ENCODE measurements at places on chromosomes 6 and 20.

GRCh38 chr20:1267809-1268374 lies 1.8 kb downstream of the SNPH start:
- DNase-seq: no peak

- no peak for DNase-seq
Measured at GRCh38 chr20:19885939-19886660, 128.0 kb downstream of the RIN2 start.

GRCh38 chr6:14618759-14619418 lies 501.3 kb downstream of the CD83 start:
- DNase-seq: no peak

DNA sequence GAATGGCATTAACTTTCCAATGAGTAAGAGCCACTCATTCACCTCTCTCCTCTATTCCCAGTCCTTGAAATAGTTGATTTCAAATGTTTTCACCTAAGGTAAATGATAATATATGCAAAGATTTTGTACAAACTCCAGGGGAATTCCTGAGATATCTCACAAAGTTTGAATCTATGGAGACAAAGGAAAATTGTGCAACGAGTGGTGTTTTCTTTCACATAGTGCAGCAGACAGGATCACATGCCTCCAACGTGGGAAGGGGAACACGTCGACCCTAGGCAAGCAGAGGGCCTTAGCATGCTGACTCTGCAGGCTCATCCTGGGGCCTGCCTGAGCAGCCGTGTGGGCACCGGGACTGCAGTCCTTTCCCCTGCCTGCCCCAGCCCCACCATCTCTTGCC lies 195.6 kb upstream of the THBS2 start:
- DNase-seq: no peak

- DNase-seq: no peak
Measured at GRCh38 chr6:40392589-40392988, 194.6 kb downstream of the LRFN2 start.

DNA sequence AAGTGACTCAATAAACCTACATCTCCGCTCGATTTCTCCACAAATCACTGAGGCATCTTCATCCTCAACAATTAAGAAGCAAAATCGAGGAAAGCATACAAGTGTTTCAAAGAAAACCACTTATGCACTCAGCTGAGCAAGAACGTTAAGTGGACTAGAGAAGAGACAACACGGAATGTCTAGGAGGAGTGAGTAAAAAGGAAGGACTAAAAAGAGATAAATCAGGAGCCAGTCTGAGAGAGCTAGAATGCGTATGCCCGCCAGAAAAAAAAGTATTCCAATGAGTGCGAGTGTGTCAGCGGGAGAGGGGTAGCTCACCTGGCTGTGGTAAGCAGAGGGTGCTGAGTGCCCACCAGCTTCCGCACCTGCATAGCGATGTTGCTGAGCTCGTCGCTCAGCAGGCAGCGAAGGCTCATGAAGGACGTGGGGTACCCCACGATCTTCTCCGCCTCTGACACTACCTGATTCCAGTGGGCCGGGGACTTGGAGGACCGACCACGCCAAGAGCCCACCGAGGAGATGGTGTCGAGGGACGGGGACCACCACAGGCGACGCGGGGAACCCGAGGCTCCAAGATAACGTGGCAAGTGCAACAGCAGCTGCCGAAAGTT lies 587 bp downstream of the PDSS2 start:
- DNase-seq: peak; percentile 8

- no peak for DNase-seq
Measured at GRCh38 chr6:75219263-75219662, 13.4 kb upstream of the COL12A1 start.

DNA sequence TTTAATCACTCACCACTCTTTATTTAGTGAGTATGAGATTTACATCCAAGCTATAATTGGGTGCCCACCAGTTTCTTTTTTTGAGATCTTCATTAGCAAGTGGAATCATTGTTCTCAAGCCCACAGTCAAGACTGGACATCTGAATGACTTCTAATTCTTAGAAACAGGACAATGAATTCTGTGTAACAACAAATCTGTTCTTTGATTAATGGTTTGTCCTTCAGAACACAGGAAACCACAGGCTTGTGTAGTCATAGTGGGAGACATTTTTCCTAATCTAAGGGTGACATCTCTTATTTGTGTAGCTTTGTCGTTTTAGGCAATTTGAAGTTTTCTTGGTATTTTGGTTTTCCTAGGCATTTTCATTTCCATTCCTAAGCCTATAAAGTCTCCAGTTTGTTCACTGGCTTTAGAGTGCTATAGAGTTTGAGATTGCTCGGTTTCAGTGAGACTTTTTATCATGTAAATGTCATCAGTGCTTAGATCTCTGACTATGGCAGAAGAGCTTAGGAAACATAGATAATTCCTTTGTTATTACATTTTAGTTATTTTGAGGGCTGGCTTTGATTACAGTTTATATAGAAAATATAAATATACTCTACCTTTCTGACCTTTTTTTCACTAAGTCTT lies 903.9 kb upstream of the MAP3K7 start:
- DNase-seq: no peak

- DNase-seq: no peak
Measured at GRCh38 chr20:31449511-31450414, 9.3 kb downstream of the DEFB123 start.

DNA sequence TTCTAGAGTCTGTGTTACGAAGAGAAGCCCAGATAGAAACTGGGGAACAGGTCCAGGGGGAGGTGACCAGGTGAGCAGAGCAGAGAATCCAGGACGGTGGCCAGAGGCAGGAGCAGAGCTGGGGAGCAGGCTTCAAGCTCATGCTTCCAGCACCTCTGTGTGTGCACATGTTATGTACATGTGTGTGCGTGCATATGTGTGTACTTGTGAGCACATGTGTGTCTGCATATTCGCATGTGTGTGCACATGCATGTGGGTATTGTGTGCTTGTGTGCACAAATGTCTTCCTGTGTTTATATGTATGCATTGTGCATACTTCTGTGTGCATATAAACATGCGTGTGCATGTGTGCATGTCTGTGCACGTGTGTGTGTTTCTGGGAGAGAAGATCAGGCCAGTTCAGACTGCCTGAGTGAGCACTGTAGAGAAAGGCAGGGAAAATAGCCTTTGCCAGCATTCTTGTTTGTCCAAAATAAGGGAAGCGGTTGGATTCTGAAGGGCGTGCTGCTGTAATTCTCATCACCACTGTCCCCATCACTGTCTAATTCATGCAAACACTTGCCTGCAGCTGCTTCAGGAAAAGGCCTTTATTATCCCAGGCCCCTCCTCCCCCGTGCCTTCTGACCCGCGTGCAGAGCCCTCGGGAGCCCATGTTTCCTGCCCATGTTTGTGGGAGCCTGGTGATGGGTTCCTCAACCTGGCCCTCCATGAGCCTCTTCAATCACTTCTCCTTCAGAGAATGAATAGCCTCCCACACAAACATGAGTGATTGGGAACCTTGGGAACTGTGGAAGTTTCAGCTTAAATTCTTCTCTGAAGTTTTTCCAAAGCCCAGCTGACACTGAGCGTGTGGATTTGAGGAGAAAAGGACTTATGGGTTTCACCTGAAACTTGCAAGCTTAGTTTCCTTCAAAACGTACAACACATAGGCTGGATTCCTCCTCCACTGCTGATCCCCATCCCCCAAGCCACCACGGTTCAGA lies 161.7 kb upstream of the AFDN start:
- no peak for DNase-seq

- no peak for DNase-seq
Measured at GRCh38 chr6:53284901-53285300, 63.8 kb downstream of the ELOVL5 start.

DNA sequence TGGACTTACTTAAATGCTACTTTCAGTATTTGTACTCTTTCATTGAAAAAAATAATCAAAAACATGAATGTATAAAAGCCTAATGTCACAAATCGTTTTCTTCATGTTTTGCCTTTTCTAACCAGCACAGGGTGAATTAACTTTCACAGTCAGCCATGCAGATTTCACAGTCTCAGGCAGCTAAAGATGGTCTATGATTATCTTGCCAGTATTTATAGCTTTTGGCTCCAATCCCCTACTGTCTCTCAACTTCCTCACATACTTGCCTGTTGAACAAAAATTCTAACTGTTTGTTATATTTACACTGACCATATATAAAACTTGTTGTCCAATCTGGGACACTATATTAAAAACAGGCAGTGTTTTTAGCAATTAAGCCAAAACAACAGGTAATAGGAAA lies 358.2 kb downstream of the ARHGAP18 start:
- no peak for DNase-seq

DNA sequence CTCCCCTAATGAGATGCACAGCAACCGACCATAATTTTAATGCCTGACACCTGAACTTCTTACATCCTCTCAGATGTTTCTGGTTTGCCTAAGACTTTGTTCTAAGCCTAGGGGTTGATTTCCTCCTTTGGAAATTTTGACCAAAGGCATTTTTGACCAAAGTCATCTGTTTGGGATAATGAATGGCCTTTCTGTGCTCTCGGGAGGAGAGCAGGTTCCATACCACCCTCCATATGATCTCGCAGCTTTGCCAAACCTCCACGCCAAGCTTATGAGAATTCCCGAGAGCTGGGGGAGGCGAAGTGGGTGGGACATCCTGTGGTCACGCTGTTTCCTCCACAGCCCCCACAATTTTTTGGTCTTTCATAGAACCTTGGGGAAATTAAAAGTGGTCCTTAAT lies 91.7 kb downstream of the SCML4 start:
- no peak for DNase-seq

DNA sequence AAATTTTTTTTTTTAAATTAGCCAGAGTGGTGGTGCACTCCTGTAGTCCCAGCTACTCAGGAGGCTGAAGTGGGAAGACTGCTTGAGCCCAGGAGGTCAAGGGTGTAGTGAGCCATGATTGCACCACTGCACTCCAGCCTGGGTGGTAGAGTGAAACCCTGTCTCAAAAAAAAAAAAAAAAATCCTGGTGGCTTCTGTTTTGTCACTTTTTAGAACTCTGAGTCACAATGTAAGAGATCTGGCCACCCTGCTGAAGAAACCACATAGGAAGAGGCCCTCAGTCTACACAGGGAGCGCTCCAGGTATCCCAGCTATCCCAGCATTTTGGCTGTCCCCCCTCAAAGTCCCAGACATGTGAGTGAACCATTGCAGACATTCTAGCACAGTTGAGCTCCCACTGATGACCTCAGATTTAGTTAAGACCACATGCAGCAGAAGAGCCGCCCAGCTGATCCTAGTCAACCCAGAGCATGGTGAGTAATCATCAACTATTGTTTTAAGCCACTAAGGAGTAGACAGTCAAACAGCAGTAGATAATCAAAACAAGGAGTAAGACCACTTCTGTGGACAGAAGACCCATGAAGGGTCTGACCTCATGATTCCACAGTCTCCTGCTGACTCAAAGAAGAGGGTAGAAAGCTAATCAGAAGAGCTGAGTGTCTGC lies 12.7 kb upstream of the ARFGEF2 start:
- DNase-seq: no peak

DNA sequence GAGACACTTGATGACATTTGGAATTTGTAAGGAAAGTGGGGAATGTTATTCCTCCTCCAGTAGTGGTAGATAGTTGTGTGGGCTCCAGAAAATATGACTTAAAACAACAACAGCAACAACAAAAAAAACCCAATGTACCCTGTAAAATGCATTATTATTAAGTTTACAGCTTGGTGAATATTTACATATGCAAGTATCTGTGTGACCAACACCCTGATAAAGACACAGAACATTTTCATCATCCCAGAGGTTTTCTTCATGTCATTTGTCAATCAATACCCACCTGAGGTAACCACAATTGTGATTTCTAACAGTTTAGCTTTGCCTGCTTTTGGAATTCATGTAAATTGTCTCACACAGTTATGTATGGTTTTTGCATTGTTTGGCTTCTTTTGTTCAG lies 152.1 kb upstream of the GRIK2 start:
- no peak for DNase-seq

DNA sequence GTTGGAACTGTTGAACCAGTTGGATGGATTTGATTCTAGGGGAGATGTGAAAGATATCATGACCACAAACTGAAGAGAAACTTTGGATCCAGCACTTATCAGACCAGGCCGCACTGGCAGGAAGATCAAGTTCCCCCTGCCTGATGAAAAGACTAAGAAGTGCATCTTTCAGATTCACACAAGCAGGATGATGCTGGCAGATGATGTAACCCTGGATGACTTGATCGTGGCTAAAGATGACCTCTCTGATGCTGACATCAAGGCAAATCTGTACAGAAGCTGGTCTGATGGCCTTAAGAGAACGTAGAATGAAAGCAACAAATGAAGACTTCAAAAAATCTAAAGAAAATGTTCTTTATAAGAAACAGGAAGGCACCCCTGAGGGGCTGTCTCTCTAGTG lies 72.8 kb upstream of the CDYL start:
- no peak for DNase-seq

DNA sequence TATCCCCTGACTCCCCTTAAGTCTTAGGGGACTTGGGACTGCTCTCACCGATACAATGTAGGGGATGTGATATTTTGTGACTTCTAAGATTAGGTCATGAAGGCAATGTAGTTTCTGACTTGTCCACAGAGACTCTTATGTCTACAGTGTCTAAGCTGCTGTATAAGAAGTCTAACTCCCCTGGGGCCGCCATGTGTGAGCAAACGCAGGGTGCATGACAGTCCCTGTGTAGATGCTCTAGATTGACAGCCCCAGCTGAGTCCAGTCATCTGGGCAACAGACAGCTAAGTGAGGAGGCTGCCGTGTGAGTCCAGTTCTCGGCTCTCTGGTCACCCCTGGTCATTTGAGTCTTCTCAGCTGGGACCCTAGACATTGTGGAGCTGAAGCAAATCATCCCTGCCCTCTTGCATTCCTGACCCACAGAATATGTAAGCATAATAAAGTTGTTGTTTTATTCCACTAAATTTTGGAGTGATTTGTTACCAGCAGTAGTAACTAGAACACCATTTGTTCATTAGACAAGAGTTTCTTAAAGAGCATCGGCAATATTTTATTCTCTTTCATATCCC lies 743.3 kb upstream of the CHD6 start:
- DNase-seq: no peak

- DNase-seq: no peak
Measured at GRCh38 chr6:21051777-21052176, 517.5 kb downstream of the CDKAL1 start.

DNA sequence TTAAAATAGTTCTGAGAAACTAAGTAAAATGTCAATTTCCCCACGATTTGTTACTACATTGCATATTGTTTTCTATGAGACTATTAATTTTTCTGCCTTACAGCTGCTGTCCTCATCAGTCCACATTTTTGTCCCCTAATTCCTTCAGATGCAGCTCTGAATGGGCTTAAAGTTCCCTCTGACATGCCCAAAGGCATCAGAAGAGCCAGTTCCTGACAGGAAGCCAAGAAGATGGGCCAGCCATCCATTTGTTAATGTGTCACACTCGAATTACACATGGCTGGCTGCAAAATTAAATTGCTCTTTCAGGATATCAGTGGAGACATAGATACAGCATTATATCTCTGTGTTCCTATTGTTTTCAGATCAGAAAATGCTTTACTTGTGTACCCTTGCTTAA lies 1223.0 kb downstream of the EPHA7 start:
- no peak for DNase-seq

- DNase-seq: no peak
Measured at GRCh38 chr20:50346374-50347283, 156.0 kb downstream of the CEBPB start.

DNA sequence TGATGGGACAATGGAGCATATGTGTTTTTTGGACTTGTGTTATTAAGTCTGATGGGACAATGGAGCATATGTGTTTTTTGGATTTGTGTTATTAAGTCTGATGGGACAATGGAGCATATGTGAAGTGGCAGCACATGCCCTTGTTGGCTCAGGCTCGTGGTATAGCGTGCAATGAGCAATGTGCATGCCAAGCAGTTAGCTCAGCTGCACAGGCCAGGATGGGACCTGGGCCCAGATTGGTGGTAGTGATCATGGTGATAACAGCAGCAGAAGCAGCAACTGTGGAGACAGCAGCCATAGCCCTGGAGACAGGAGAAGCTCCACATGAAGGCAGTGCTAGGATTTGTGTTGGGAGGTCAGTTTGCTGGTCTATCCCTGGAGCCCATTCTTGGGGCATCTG lies 61.1 kb downstream of the IL20RA start:
- no peak for DNase-seq
